ENCODE measurements at places on chromosomes 1 and 21.

- DNase-seq = no peak
These were observed 22.5 kb upstream of the CNTN2 start for GRCh38 chr1:205020466-205020865.

DNA sequence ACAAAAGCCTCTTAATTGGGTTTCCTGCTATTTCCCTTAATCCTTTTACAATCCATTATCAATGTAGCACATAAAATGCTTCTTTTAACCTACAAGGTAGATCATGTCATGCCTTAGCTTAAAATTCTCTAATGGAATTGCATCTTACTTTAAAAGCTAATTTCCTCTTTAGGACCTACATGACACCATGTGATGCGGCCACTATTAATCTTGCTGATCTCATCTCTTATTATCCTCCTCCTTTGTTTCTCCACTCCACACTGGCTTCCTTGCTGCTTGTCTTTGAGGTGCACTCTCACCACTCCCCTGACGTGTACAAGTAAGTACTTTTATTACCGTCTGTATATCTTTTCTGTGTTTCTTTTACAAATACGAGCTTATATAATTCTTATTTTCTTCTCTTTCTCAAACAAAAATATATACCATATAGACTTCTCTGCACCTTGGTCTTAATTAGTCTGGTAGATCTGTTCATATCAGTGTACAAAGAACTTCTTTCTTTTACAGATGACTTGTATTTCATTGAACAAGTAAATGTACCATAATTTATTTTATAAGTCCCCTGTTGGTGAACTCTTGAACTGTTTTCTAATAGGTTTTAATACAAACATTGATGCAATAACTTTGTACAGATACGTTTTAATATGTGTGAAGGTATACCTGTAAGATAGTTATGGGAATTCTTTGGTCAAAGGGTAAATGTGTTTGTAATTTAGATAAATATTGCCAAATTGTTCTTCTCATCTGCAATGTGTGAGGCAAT is 28.2 kb downstream of the GPR88 start:
- no peak for DNase-seq

- no peak for DNase-seq
These were observed 52.0 kb downstream of the TP53BP2 start for GRCh38 chr1:223793716-223794115.

- DNase-seq = no peak
These were observed 69.9 kb upstream of the MARK1 start for GRCh38 chr1:220457957-220458609.

DNA sequence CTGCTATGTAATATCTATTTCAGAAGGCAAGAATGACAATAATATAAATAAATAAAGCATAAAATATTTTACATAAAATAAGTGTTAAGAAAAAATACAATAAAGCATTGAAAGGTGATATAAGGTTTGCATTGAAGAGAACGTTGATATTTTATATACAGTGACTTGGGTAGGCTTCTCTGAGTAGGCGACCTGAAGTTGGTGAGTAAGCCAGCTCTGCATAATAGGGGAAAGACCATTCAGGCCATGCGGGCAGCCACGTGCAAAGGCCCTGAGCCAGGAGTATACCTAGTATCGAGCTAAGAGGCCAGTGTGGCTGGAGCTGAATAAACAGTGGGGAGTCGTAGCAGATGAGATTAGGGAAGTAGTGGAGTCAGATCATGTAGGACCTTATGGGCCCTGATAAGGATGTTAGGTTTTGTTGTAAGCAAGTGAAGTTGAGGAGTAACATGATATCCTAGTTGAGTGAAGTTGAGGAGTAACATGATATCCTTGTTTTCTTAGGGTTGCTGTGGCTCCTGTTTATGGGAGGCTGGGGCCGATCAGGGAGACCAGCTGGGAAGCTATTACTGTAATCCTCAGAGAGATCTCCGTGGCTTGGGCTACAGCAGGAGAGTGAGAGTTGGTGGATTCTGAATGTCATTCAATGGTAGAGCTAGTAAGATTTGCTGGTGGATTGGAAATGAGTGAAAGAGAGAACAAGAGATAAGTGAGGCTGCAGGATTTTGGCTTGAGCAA is 22.0 kb downstream of the KCNK1 start:
- DNase-seq = no peak

GRCh38 chr1:68625624-68626023 is 128.7 kb upstream of the DEPDC1 start:
- no peak for DNase-seq

GRCh38 chr1:211345719-211346118 is 19.1 kb downstream of the TRAF5 start:
- no peak for DNase-seq

GRCh38 chr1:192609110-192610079 is 26.6 kb upstream of the RGS13 start:
- DNase-seq = peak; percentile 50

- no peak for DNase-seq
These were observed 27.5 kb downstream of the EPHA2 start for GRCh38 chr1:16128338-16128741.

DNA sequence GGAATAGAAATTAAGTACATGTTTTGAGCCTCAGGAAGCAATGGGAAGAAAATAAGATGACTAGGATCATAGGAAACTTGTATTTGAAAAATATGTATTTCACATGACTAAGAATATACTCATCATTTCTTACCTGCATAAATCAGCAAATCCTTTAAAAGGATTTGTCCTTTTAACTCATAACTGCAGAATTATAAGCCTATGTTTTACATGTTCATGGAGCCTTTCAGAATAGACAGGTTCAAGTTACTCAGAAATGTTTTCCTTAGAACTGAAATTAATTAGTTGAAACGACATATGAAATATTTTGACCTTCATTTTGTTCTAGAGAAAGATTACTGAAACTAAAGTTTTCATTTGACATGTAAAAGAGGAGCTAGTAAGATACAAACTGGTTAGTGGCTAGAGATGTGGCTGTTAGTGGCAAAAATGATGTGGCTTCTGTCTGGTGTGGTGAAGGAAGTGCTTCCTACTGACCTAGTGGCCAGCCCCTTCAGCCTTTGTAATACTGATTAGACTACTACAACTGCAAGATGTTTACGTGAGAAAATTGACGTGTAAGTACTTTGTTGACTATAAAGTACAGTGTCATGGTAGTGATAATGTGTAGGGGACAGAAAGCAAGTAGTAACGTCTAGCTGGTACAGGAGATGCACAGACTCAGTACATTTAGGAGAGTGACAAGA is 54.7 kb downstream of the PACC1 start:
- DNase-seq = no peak

GRCh38 chr1:63984257-63984929 is 210.6 kb downstream of the ROR1 start:
- DNase-seq = peak; percentile 79

- peak; percentile 45 for DNase-seq
These were observed 3.7 kb downstream of the LEFTY2 start for GRCh38 chr1:225937048-225937968.

GRCh38 chr1:236502579-236502971 is 21.2 kb upstream of the LGALS8 start:
- no peak for DNase-seq

- peak; percentile 29 for DNase-seq
These were observed 648 bp downstream of the ATP5PF start for GRCh38 chr21:25733859-25734653.

GRCh38 chr1:1479547-1480487 is 8.3 kb downstream of the ATAD3B start:
- no peak for DNase-seq

DNA sequence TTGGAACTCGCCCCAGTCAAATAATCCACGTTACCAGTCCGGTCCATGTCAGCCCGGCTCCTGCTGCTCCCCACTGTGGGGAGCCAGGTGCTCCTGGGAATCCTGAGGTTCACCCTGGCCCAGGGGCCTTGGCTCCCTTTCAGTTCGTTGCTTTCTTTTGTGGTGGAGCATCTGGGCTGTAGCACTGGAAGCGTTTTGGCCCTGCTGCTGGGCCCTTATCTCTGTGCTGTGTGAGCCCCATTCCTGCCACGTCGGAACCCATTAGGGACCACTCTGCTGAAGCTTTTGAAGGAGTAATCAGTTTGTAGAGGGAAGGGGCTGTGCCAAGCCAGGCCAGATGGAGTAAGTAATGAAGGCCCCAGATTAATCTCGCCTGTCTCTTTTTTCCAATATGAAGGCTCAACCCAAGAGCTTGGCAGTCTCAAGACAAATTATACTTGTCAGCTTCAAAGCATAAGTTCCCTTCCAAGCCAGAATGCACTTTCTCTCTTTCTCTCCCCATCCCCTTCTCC is 82.3 kb downstream of the PGM1 start:
- DNase-seq = no peak

DNA sequence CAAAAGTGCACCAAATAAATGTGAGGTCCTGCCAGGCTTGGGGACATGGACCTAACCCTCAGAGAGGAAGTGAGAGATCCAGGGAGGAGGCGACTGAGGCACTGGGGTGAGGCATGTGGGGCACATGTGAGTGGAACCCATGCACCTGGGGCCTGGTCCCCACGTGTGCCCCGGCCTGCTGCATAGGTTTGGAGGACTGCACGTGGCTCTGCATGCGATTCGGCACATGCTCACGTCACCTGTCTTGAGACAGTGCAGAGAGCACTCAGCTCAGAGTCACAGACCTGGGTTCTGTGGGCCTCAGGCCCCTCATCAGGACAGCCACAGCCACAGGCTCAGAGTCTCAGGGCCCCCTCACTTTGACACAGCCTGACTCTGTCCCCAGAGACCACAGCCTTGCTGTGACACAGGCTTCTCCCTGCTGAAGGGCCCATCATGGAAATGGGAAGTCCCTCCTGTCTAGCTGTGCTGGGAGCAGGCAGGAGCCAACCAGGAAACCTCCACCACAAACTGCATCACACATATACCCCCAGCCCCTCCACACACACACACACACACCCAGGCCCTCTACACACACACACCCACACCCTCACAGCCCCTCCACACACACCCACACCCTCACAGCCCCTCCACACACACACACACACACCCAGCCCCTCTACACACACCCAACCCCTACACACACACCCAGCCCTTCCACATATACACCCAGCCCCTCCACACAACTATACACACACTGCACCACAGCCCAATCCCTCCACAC is 48.2 kb downstream of the SLC9A1 start:
- no peak for DNase-seq

DNA sequence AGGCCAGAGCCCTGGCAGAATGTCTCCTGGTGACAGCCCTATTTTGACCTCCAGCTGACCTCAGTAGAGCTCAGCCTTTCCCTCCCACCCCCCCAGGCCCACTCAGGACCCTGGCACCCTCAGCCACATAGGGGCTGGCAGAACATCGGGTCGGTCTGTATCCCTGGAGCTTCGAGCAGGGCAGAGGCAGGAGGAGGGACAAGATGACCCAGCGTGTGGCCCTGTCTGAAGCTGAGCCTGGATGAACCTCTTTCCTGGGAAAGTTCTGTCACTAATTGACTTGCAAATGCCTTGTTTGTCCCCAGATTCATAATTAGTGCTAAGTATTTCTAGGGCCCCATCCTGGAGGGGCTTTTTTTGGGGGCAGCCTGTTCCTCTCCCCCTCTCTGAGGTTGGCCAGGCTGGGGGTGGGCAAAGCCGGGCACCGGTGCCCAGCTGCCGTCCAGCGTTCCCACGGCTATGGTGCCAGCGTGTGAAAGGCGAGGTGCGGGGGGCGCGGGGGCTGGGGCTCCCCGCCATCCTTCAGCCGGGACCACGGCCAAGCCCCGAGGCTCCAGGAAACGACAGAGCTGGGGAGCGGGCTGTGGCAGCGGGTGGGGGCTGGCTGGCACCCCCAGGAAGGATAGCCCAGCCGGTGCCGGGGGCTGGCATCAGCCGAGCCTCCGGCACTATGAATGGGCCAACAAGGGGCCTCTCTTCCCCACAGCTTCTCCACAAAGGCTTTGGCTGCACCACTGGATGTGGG is 31.4 kb downstream of the RHBG start:
- no peak for DNase-seq

GRCh38 chr1:145868232-145868631 is 9.4 kb upstream of the PIAS3 start:
- DNase-seq = no peak

DNA sequence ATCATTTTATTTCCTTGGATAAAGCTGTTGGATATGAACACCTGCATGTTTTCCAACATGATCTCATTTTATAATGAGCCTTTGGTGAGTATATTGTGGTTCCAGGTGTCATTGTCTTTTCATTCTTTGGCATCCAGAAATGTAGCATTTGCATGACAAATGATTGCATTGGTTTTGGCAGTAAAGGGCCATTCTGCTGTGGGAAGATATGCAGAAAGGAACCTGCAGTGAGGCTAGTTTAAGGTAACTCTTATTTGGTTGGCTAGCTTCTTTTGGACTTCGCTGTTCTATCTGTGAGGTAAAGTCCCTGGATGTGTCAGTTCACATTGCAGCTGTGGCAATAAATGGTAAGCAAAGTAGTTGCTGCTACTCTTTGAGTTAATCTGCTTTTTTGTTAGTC is 343.0 kb downstream of the AMY1C start:
- no peak for DNase-seq

- DNase-seq = no peak
These were observed 65.2 kb upstream of the ABCG1 start for GRCh38 chr21:42153746-42154145.

DNA sequence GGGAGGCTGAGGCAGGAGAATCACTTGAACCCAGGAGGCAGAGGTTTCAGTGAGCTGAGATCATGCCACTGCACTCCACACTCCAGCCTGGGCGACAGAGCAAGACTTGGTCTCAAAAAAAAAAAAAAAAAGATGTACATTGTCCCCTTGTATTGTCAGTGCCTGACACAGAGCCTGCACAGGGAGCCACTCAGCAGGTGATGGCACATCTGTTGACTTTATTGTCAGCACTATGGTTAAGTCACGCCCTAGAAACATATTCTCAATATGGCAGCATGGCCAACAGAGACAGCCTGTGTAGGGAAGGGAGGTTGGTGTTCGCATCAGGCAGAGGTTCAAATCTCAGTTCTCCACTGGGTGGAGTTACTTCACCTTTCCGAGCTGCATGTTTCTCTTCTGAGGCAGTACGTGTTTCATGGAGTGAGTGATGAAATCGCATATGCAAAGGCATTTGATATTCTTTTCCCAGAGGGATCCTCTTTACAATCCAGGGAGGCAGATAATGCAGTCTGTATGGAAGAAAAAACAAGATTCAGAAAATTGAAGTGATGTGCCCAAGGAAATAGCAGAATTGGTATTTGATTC is 20.6 kb downstream of the LAMC2 start:
- DNase-seq = no peak

DNA sequence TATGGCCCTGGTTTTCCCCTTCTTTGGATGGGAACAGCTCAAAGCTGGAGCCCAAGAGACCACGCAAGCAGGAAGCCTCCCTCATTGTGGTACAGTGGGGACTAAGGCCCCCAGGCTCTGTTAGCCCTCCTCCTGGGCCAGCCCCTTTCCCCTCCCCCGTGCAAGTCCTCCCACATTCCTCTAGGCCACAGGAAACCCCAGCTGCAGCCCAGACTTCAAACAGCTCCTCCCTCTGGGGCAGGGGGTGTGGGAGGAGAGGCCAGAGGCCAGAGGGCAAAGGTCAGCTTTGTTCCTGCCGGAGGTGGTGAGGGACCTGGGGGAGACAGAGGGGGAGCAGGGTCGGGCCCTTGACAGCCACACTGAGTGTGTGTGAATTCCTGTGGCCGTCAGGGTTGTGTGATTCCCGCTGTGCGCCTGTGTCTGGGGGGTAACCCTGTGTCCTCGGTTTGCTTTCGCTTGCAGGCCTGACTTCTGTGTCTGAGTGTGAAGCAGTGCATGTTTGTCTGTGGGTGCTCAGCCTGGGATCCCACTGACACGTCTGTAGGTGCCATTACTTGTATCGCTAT is 3.4 kb upstream of the AHDC1 start:
- no peak for DNase-seq
